CMK (cell line): ENCODE measurements at places on chromosomes 16 and 17.

GRCh38 chr16:89711601-89712273, 9.0 kb downstream of the VPS9D1 start:
- no peak for DNase-seq

DNA sequence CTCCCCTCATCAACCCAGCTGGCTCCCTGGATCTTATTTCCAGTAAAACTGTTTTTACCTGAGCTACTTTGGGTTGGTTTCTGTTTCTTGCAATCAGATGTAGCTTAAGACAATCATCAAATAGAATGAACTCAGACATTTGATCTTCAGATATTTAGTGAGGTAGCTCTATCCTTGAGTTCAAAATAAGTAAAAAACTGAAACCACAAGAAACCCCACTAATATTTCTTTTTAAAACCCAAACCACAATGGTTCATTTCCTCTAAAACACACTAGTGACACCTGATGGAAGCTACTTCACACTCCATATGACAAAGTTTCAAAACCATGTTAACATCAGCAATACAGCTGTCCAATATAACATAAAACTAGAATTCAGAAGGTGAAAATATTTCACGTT, 37.8 kb downstream of the CACNG1 start:
- no peak for DNase-seq

DNA sequence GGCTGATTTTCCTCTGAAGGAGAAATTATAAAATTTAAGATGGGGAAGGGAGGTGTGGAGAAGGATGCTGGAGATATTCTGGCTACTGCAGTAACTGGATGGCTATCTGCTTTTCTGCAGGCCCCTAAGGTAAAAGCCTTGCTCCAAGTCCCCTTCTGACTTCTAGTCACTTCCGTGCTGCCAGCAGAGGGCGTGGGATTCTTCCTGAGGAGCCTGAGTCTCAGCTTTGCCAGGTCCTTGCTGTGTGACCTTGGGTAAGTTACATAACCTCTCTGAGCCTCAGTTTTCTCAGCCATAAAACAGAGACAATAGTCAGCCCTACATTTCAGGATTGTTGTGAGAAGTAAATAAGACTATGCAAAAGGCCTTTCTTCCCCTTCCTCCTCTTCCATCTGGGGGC, 24.3 kb upstream of the TMEM220 start:
- DNase-seq: peak; percentile 25

GRCh38 chr17:27430882-27431491, 25.3 kb upstream of the KSR1 start:
- no peak for DNase-seq

DNA sequence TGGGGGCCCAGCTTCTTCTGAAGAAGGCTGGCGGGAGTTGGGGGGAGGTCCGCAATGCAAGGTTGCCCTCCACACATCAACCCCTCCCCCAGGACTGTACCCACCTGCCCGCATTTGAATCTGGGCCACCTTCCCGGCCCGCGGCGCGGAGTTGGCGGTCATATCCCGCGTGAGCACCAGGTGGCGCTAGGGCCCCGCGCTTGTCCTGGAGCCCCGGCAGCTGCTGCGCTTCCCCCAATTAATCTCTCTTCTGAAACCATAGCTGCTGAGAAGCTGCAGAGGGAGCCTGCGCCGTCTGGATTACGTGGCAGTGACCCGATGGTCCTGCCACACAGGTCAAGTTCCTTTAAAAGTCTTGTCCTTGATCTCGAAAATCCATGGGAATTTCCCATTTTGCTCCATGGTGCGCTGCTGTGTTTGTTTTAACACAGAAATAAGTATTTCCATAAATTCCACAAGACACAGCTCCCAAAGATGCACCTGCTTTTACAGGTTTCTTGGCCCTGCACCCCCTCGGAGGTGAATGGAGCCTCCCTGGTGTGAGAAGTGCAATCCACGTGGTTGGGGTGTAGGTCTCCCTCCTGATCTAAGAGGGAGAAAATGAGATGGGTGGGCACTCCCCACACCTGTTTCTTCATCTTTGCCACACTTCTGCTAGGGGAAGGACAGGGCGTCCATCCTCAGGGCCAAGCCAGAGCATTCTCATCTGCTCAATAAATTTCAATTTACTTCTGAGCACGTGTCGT, 22.1 kb downstream of the COX4I1 start:
- peak; percentile 41 for DNase-seq

- no peak for DNase-seq
These were observed 159.4 kb downstream of the ZNF423 start for GRCh38 chr16:49696414-49697101.
